ENCODE measurements at places on chromosomes 6 and 20.

GRCh38 chr20:58981628-58982364, 740 bp downstream of the NELFCD start:
- DNase-seq: no peak

GRCh38 chr6:137811121-137811915, 55.7 kb upstream of the TNFAIP3 start:
- DNase-seq: peak; percentile 57

DNA sequence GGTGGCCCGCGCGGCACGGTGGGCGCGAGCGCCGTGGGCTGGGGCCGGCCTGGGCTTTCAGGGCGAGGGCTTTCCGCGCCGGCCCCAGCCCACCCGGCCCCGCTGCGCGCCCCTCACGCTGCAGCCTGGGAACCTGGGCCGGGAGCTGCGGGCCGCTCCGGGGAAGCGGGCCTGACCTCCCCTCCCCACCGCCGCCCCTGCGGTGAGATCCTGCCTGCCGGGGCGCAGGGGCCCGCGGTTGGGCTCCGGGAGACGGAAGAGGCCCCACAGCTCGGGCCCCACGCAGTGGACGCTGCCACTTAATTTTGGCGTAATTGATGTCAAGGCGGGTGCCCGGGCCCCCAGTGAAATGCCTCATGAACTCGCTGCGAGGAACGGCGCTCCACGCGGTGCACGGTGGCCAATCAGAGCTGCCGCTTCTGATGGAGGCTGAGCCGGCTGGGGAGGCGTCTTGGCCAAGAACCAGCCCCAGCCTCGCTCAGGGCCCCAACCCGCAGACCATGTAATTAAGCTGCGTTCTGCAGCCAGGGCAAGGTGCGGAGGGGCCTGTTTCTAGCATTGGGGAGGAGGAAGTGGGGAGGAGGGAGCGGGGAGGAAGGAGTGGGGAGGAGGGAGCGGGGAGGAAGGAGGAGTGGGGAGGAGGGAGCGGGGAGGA, 96.1 kb upstream of the BHLHE23 start:
- DNase-seq: peak; percentile 55

GRCh38 chr6:10434235-10434634, 19.4 kb upstream of the TFAP2A start:
- DNase-seq: no peak

DNA sequence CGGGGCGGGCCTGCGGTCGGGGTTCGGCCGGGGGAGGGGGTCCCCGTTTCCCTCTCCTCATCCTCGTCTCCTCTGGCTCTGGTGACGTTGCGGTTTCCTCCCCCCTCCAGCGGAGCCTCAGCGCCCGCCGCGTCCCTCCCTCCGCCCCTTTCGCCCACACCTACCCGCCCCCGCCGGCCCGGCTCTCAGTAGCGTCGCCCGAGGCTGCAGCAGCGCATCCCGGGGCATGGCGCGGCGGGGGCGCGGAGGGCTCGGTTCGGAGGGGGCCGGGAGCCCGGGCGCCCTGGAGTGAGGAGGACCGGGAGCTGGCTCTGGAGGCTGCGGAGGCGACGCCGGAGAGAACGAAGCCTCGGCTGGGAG, at the start of gene DSE:
Gene DSE (plus strand): TSS at position 188 of the 360 bp plus-strand sequence. CDS start 28,304 bp downstream, outside the sequence.
- peak; percentile 42 for DNase-seq

DNA sequence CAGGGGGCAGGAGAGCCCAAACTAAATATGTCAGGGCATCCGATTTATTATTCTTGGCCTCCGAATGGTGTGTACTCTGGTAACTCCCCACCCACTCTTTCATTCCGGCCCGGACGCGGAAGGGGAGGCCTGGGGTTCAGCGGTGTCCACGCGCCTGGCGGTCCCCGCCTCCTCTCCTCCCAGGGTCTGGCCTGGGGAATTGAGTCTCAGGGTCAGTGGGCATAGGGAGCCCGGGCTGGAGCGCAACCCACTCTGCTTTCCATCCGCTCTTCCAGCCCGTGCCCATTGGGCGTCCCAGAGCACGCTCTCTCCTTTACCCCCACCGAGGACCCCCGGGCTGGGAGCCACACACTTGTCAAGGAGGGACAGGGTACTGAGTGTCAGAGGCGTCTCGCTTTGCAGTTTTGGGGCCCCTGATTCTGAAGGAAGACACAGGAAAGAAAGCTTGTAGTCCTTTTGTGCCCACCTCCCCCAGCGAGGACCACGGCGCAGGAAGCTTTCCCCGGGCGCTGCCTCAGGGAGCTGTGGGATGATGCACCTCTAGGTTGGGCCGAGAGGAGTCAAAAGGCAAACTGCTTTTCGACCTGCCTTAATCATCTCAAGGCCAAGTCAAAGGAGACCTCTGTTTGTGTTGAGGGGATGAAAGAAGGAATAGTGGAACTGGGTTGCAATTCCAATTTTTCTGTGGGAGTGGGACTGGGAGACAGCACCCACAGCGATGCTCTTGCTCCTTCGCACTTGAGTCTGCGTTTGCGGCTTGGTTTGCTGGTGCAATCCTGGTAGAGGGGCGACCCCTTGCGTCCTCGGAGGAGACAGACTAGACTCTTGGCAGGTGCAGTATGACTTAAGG, 2.5 kb downstream of the RSPO3 start:
- DNase-seq: peak; percentile 31

DNA sequence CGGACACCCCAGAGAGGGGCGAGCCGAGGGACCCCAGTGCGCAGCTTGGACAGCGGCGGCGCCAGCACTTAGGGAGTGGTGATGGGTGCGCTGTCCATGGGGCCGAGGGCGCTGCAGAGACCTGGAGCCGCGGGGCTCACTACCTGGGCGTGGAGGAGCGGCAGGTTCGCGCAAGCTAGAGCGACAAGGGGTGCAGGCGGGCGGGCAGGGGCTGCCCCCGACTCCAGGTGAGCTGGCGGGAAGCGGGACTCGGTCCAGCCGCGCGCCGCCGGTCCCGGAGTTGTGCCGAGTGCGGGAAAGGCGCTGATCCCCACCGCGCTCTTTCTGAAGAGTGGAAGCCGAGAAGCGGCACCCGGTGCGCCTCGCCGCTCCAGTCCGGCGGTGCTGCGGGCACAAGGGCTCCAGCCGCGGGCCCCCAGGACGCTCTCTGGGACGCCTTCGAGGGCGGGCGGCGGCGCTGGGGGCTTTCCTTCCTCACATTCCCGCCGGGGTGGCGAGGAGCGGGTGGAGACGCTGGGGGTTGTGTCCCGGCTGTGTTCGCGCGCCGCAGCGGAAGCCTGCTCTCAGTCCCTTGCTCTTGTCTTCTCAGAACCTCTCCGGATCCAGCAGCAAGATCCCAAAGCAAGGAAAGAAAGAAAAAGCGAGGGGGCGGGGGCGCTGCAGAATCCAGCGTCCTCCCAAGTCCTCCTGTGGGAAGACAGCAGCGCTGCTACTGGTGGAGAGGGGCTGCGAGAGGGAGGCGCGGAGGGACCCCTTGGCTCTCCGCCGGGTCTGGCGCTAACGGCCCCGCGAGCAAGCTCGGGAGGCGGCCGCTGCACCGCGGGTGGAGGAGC, at the start of gene B3GAT2:
Gene B3GAT2 (minus strand): TSS at position 610 of the 833 bp plus-strand sequence. CDS start 631 bp downstream, outside the sequence.
- no peak for DNase-seq

- peak; percentile 16 for DNase-seq
These were observed at the start of gene DCBLD1 for GRCh38 chr6:117482240-117483003. TSS of gene DCBLD1 (plus strand) at chr6:117482674. CDS start at chr6:117482782, 108 bp downstream.

GRCh38 chr20:12914804-12915203, 94.0 kb upstream of the SPTLC3 start:
- DNase-seq: no peak

DNA sequence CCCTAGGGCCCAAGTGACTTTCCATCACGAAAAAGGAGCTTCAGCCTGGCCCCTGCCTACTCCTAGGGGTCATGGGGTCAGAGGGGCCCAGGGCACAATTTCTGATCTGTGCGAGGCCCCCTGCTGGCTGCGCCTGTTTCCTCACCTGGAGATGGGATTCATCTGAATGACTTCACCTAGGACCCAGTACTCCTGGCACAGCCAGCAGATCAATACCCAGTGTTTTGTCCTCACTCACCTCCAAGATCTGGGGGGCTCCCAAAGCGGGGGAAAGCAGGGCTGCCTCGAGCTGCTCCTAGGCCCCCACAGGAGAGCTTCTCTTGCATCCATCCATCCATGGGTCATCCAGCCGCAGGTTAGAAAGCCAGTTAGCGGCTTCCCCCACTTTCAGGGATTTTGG, 33.8 kb downstream of the CD40 start:
- DNase-seq: no peak

DNA sequence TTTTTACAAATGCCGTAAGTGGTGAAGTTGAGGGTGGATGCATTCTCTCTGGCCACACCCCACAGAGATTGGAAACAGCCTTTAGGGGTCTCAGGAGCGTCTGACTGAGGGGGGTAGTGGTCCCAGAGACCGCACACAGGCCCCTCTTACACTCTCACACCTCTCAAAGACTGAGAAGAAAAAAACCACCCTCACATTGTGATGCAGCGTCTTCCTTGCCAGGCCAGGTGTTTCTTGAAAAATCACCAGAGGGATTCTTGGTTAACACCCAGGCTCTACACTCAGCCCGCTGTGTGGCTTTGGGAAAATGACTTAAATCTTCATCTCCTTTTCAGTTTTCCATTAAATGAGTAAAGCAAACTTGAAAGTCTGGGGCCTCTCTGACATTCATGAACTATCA, 115.8 kb upstream of the SPTLC3 start:
- DNase-seq: no peak

- DNase-seq: no peak
These were observed 304.0 kb downstream of the QKI start for GRCh38 chr6:163718537-163718936.

DNA sequence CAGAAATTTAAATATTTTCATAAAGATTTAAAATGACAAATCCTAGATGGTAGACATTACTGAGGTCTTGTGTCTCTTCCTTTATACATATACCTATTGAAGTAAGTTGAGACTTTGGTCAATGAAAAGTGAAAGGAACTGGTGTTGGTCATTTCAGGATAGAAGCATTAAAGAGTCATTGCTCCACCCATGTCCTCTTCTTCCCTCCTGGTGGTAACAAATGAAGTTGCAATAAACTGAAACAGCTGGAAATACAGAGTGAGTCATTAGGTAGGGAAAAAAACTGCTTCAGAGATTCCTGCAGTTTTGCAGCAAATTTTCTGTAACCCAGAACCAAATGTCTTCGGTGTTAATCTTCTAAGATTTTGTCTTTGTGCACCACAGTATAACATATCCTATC, 448.0 kb downstream of the EYS start:
- no peak for DNase-seq

DNA sequence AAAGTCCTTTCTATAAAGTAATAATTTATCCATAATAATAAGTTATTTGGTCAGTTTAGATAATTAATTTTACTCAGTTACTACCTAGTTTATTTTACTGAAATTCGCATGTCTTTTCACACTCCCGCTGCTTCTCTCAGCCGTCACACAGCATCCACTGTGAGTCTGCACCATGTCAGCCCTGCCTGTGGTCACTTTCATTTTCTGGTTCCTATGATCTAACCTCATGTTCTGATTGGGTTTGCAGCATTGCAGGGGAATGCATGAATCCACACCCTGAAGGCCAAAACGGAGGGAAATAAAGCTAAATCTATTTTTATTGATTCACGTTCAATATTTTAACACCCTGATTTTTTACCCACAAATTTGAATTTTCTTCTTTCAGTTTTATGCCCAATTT, 47.4 kb downstream of the PDE10A start:
- no peak for DNase-seq

DNA sequence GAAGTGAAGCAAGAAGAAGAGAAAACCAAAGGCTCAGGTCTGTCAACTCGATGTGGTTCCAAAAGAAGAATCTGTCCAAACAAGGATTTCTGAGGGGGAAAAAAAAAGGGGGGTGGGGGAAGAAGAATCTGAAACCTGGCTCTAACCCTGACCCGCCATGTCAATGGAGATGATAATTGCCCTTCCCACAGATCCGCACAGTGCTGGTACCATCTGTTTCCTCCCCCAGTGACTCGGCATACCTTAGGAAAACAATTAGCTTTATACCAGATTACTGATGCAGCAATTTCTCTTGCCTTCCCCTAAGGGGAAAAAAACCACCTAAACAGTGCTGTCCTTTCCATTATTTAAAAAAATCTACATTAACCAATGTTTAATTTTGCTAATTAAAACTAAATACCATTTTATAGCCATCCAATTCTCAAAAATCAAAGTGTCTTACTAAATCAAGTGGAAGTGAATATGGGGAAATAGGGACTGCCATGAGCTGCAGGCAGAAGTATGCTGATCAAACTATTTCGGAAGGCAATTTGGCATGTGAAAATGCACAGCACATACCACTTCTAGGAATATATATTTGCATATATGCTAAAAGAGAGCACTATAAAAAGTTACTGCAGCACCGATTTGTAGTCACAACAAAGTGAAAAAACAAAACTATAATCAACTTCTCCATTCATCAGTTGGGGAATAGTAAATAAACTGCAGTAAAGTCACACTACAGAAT, 46.8 kb downstream of the MAP7 start:
- DNase-seq: no peak

DNA sequence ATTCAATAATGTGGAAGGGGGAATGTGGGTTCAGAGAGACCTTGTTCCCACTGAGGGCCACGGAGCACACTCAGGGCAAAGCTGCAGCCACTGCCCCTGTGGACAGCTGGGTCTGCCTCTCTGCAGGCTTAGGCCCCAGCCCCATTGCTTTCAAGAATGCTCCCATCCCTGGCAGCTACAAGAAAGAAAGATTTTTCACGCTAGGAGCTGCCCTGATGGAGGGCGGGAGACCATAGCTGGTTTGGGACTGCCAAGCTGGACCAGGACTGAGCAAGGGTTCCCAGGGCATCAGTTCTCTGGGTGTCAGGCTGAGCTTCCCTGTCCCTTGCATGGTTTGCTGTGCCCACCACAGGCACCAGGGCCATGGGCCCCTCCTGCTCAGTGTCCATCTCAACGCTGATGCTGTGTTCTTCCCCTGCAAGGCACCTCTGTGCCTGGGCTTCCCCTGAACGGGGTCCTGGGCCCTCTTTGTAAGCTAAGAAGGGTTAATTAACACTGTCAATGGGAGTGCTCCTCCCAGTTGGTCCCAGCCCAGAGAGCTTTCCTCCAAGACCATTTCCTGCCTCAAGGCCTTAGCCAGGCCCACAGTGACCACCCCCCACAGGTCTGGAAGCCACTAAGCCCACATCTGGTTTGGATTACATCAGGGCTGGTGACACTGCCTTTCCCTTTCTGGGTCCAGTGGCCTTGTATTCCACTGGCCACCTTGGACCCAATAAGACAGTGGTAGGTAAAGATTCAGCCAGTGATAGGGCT, 8.4 kb downstream of the FOXS1 start:
- DNase-seq: no peak

DNA sequence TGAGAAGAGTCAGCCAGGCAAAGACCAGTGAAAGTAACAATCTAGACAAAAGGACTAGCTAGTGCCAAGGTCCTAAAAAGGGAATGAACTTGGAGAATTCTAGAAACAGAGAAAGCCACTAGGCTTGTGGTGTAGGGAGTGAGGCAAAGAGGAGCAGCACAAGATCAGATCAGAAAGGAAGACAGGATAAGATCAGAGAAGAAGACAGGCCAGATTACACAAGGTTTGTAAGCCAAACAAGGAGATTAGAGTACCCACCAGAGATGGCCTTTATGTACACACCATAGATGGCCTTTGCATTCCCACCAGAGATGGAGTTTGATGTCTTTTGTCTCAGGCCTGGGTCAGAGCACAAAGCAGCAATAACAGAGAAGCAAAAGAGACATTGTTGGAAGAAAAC, 105.6 kb upstream of the PLCB4 start:
- DNase-seq: no peak

GRCh38 chr20:21028921-21029320, 77.2 kb downstream of the LINC00237 start:
- DNase-seq: no peak

All from activated T-cell treated with anti-CD3 and anti-CD28 coated beads for 1 hour (primary cell).